ENCODE measurements at places on chromosomes 1 and 21.

GRCh38 chr1:228370941-228371740 lies 35.5 kb downstream of the TRIM11 start:
- no peak for DNase-seq

DNA sequence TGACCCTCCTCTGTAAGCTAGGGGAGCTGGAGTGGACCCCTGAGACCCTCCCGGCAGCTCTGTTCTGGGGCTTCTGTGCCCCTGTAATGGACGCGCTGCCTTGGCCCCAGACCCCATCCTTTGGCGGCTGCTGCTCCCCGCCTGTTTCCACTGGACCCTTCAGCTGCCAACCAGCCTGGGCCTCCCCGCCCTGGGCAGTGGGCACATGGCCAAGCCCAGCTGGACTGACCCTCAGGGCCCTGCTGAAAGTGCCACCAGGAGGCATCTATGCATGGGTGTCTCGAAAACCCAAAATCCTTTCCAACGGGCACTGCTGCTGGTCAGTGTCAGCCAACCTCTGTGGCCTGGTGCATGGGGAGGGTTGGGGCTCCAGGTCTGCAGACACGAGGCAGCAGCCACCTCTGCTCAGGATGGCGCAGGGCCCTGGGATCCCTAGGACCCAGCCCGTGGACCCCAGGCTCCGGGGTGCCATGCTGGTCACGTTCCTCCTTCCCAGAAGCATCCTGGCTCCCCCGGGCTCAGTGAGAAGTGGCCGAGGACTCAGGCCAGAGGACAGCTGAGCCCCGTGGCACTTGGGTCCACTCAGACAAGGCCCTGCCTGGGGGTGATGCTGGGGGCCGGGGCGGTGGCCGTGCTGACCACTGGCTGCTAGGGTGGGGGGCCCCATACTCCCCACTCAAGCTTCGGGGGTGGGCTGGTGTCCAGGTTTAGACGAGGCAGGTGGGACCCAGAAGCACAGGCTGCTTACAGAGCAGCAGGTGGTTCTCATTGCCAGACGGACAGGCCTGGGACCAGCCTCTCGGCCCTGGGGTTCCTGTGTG lies 46.9 kb downstream of the SLX9 start:
- no peak for DNase-seq

- no peak for DNase-seq
Measured at GRCh38 chr1:85998105-85998855, 158.3 kb downstream of the COL24A1 start.

GRCh38 chr1:117708323-117709248 lies 102.7 kb downstream of the TENT5C start:
- no peak for DNase-seq

DNA sequence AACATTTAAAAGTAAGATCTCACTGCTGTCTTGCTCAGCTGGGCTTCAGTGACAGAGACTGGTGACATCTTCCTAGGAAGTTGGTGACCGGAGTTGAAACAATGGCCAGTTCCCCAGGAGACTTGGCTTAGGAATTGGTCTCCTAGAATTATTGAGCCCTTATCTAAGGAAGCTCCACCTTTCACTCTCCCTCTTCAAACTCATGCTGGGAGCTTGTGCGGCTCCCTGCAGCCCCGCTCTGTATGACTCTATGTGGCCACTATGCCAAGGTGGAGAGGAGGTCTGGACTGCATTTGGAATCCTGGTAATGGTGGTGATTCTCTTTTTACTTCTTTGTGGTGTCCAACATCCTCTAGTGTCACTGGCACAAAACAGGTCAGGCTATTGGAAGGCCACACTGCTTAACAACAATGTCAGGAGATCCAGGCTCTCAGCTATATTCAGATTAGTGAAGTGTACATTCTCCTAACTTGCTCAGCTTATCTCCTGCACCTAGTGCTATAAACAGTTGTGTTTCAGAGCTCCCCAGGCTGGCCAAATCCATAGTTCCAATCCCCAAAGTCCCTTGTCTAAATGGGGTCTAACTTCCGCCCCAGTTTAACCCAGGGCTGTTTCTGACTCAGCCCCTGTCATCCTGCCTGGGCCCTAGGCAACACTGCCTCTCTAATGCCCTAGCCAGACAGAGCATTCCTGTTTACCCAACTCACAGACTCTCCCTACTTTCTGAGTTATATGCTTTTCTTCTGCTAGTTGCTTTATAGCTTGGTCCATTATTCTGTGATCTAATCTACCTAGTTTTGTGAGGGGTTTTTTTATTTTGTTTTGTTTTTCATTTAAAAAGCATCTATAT lies 18.3 kb downstream of the ATP2B4 start:
- DNase-seq: no peak

- no peak for DNase-seq
Measured at GRCh38 chr1:91553177-91553591, 52.5 kb downstream of the CDC7 start.

GRCh38 chr1:73832276-73833181 lies 365.4 kb downstream of the LRRIQ3 start:
- DNase-seq: peak; percentile 52

GRCh38 chr1:56074007-56074651 lies 505.2 kb downstream of the PLPP3 start:
- DNase-seq: peak; percentile 57

GRCh38 chr1:53721088-53721487 lies 17.9 kb downstream of the GLIS1 start:
- no peak for DNase-seq

GRCh38 chr1:233673261-233673946 lies 59.5 kb downstream of the KCNK1 start:
- no peak for DNase-seq

GRCh38 chr21:26288026-26288425 lies 117.5 kb upstream of the APP start:
- no peak for DNase-seq

DNA sequence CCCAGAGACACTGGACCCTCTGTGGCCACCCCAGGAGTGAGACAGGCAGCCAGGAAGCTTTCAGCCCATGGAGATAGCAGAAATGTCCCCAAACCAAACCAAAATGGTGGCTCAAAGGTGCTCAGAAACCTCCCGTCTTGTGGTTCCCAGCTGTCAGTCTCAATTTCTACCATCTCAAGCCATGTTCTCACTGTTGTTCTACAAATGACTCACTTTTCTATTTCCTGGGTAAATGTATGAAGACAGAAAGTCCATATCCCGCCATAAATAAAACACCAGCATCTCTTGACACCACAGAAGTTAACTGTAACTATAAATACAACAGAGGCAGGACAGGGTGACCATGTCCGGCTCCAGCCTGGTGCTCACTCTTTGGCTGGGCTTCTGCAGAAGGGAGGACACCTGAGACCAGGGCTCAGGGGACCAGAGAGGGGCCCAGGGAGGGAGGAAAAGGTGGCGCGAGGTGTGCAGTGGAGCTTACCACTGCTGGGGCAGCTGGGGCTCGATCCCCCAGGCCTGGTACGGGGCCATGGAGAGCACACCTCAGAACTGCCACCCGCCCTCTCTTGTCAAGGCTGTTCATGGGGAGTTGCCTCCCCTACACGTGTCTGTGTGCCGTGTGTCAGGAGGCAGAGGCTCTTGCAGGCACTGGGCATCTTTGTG lies 43.6 kb downstream of the EPHB2 start:
- no peak for DNase-seq

DNA sequence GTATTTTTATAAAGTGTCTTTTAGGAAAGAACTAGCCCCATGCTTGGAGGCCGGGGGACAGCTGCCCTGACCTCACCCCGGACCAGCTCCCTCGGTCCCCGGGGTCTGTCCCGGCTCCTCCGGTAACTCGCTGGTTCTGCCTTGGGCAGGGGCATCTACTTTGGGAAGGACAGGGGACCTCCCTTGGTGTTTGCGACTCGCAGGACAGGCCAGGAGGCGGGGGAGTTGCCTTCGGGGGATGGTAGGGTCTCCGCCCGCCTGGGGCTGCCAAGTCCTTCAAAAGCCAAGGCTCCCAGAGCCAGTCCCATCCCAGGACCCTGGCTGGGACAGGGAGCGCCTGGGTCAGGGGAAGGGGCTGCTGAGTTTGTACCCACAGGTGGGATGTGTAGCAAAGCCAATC lies 157.9 kb downstream of the PEX14 start:
- no peak for DNase-seq

- DNase-seq: no peak
Measured at GRCh38 chr1:229224308-229224707, 46.6 kb upstream of the RAB4A start.

- no peak for DNase-seq
Measured at GRCh38 chr1:81556968-81557367, 243.8 kb upstream of the ADGRL2 start.

DNA sequence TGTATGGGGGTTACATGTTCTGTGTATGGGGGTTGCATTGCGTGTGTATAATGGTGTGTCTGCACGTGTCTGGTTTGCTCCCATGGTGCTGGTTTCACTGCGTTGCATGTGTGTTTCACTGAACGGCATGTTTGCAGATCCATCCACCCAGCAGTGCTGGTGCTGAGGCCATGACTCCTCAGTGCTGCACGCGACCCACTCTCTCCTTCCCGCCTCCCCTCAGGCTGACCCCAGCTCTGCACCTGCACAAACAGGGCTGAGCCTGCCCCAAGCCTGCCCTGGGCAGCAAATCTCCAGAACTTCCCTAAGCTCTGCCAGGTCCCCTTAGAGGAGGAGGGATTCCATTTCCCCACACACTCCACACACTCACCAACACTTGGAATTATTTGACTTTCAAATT lies 18.7 kb downstream of the ACTRT2 start:
- no peak for DNase-seq

DNA sequence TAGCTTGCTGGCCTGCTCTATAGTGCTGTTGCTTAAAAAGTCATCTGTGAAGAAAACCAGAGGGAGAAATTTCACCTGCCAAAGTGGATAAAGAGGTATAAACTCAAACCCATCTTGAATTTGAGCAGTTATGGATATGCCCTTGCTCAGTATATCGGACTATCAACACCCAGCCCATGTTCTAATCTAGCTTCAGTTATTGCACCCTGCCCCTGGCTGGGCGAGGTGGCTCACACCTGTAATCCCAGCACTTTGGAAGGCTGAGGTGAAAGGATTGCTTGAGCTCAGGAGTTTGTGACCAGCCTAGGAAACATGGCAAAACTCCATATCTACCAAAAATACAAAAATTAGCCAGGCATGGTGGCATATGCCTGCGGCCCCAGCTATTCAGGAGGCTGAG lies 13.3 kb downstream of the LIX1L start:
- no peak for DNase-seq
